Bronchial epithelial cell (primary cell): ENCODE measurements at places on chromosomes 6 and 20. TPM values are rescaled to one million over a fixed set of nuclear protein-coding genes. Genes with fewer than 3 reads are reported as not detected.

DNA sequence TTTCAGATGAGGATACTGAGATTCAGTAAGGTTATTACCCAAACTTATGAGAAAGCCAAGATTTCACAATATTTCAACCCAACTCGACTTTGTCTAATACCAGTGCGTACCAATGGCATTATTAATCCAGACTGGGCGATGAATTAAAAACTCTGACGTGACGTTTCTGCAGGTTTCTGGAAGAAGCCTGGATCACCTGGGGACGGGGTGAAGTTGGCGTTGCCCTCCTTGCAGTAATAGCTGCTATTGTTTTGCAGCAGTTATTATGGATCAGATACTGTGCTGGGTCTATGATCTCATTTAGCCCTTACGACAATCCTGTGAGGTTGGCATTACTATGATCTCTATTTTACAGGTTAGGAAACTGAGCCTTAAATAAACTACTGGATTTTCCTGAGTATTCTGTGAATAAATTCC lies 569 bp upstream of the CDC5L start:
- peak; percentile 82 for DNase-seq

DNA sequence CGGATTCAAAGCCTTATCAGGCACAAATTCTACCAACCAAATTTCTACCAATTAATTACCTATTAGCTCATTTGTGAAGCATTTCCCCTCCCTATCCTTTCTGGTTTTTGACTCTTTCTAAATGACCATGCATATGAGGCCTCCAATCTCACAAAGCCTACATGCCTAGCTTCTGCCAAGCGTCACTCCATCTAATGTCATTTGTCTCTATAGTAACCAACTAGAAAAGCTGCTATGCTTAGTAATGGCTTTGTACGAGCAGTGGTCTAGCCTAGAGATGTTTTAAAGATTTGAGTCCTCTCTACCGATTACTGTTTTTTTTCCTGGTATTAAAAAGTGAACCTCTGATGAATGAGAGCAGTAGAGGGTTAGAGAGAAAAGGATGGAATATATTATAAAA lies 4.8 kb upstream of the ASF1A start:
- DNase-seq, result no peak

- DNase-seq, result no peak
Measured at GRCh38 chr20:17169585-17170136, 57.2 kb upstream of the PCSK2 start.

DNA sequence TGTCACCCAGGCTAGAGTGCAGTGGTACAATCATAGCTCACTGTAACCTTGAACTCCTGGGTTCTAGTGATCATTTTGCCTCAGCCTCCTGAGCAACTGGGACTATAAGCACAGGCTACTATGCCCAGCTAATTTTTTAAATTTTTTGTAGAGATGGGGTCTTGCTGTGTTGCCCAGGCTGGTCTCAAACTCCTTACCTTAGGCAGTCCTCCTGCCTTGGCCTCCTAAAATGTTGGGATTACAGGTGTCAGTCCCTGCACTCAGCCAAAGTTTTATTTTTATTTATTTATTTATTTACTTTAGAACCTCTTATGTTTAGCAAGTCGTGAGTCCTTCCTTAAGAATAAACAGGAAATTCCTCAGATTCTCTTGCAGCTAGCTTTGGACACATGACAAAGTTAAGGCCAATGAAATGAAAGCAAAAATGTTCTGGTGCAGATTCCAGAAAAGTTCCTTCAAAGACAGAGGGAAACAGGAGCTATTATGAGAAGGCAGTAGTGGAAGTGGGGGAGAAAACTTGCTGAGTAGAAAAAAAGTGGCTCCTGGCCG lies 19.1 kb downstream of the PIM1 start:
- no peak for DNase-seq

DNA sequence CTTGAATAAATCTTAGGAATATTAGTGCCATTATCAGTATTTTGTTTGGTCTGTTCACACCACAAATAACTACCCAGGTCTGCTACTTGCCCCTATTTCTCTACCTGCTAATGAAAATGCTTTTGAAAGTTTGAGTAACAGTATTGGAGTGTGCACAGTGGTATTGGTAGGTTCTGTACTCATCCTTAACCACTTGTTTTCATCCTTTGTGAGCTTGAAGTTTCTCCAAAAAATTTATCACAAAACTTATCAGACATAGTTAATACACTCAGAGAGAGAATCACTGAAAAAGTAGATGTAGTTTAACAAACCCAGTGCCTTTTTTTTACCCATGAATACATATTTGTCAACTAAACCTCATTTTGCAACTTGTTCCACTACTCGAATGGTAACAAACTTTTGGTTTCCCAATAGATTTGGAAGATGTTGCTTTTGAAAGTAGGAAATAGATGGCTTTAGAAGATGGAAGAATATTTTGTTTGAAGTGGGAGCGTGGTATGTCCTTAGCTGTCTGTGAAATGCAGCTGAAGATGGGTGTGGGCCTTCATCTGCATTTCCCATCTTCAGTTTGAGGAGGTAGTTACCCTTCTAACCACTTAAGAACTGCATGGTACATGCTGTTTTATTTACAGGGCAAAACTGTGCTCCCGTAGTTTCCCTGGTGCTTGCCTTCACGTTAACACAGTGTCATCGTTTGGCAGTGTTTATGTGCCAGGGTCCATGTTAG lies 9.0 kb downstream of the PTPN1 start:
- no peak for DNase-seq

FAM209B gene
- total RNA-seq, result 0.26 TPM in 1 of 2 replicates, not detected in the other
